ENCODE measurements at places on chromosomes 7 and 10. TPM values are rescaled to one million over a fixed set of nuclear protein-coding genes. Genes with fewer than 3 reads are reported as not detected.

GRCh38 chr7:99784007-99784406, at the start of gene CYP3A4:
TSS of gene CYP3A4 (minus strand) at chr7:99784184. CDS start at chr7:99784081, 103 bp downstream.
- no peak for DNase-seq

DNA sequence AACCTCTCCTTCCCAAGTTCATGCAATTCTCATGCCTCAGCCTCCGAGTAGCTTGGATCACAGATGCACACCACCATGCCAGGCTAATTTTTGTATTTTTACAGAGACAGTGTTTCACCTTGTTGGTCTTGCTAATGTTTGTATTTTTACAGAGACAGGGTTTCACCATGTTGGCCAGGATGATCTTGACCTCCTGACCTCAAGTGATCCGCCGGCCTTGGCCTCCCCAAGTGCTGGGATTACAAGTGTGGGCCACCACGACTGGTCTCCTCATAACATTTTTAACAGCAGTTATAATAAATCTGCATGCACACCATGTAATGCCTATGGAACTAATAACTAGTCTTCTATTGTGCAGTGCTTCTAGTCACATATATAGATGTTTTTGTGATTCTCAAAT, 123.8 kb upstream of the VKORC1L1 start:
- no peak for DNase-seq

DNA sequence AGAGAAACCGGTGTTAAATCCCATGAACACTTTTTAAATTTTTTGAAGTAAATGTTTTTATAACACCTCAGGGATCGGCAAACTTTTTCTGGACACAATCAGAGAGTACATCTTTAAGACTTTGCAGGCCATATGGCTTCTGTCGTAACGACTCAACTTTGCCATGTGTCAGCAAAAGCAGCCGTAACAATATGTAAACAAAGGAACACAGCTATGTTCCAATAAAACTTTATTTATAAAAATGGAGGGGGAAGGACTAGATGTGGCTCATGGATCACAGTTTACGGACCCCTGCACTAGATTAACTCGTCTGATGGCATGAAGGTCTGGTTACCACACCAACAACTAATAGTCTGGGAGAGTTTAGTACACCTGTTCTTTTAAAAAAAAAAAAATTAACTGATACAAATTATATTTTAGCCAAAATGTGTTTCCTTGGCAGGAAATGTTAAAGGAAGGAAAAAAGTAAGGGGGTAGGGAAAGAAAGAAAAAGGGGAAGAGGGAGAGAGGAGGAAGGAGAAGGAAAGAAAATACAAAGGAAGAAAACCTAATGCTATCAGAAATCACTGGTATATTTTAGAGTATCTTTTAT, 50.2 kb downstream of the ABI1 start:
- DNase-seq, result no peak

GRCh38 chr7:53110425-53110824, 75.0 kb downstream of the POM121L12 start:
- no peak for DNase-seq

DNA sequence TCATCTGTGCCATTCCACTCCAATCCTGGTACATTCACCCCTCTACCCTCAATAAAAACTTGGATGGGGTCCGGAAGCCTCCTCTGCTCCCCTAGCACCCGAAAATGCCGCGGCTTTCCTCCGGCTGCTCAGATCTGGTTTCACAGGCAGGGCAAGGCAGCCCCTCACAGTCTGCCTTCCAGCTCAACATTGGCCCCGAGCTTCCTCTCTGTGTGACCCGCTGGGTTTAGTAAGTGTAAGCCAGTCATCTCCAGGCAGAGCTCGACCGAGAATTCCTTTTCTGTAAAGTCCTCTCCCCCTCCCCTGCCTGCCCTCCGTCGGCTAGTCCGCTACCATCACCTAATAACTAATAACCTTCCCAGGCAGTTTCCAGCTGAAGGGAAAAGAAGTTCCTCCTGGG, 3.4 kb downstream of the INHBA start:
- DNase-seq, result no peak

DNA sequence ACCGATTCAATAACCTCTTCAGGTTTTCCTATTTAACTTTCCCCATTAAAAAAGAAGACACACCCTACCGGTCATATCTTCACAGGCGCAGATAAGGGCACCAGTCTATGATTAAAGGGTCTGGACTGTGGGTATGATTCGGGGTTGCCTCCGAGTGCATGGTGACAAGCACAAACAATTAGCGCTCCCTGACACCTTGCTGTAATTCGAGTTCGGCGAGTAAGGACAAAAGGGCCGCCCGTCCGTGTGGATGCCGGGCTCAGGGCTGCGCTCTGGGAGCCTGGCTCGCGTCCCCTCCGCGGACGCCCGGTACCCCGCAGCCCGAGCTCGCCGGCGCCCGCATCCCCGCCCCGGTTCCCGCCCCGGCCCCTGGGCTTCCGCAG, 111.9 kb upstream of the RHEB start:
- DNase-seq, result no peak

GRCh38 chr7:140745266-140746058, 49.0 kb downstream of the NDUFB2 start:
- DNase-seq, result no peak

DNA sequence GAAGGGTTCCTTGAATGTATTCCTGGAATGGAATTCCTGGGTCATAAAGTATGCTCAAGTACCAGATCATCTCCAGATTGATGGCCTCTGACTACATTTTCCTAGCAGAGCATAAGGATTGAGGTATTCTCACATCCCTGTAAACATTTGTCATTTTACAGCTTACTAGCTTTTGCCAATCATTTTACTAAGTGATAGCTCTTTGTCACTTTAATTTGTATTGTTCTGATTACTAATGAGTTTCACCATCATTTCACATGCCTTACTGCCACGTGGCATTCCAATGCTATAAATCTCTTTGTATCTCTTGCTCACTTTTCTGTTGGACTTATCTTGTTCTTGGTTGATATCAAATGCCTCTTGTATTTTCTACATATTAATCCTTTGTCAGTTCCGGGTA, 68.6 kb upstream of the CACNB2 start:
- no peak for DNase-seq

PNLIPRP2 gene
- total RNA-seq, result not detected

ACHE gene
- 9.3 TPM for total RNA-seq

Data from vagina (tissue), 2 donors.